Epithelial cell of esophagus (primary cell): ENCODE measurements at places on chromosomes 13 and 19.

- no peak for DNase-seq
Measured at GRCh38 chr19:33879818-33880575, 83.3 kb downstream of the KCTD15 start.

DNA sequence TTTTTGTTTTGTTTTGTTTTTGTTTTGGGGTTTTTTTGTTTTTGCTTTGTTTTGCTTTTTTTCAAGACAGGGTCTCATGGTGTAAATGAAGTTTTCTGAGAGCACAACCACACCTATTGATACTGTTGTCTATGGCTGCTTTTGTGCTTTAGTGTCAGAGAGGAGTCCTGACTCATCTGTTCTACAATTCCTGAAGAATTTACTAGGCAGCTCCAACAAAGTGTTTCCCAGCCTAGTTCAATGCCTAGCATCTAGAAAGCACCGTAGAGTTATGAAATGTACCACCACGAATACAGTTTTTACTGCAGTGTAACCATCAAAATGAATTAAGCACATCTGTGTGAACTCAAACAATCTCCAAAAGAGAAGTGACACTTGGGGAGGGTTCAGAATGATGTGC, 21.2 kb downstream of the SAFB start:
- DNase-seq, result no peak

DNA sequence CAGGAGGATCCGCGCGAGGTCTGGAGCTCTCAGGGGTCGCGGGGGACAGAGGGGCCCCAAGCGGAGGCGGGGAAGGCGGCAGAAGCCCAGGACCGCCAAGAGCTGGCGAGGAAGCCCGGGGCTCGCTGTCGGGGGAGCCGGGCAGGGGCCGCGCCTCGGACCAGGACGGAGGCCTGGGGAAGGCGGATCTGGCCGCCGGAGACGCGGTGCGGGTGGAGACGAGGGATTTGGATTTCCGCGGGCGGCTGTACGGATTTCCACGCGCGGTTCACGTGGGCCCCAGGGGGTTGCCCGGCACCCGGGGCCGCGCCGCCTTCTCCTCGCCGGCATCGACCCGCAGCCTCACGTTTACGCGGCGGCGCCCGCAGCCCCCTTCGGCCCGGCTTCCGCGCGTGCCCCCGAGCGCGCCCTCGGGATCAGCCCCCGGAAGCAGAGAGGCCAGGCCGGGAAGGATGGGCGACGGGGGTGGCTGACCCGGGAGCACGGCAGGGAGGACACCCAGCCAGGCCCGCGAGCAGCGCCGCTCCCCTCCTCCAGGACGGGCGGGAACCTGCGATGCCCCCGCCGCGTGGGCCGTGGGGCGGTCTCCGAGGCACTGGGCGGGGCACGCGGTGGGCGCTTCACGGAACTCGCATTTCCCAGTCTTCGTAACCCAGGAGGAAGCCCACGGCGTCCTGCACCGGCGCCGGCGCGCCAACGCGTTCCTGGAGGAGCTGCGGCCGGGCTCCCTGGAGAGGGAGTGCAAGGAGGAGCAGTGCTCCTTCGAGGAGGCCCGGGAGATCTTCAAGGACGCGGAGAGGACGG, 4.7 kb downstream of the F7 start:
- no peak for DNase-seq

DNA sequence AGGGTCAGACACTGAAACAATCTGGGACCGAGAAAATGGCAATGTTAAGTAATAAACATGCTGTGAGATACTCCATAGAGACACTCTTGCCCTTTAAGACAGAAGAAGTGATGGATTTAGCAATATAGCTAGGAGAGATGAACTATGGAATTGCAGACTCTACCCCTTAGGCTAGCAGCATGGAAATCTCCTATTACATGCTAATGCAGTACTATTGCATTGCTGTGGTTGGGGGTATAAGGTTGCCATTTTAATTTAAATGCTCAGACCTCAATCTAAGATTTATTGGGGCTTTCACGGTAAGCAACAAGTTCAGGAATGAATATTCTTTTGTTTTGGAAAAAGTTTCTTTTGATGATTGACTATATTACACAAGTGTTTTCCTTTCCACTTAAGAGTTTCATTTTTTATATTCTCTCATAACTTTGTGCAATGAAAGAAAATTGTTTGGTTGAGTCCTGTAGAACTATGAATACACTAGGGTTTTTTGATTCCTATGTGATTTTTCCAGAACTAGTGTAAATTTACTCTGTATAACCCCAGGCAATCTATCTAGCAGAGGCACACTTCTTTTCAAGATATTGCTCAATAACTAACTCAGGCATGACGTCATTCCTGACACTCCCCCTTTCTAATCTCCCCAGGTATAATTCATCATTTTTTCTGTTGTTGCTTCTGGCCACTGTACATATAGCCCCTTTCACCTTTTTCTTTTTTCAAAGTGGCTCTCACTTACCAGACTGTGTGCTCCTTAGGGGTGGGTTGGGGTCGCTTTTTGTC, 394.7 kb upstream of the KLF12 start:
- peak; percentile 75 for DNase-seq

- DNase-seq, result no peak
Measured at GRCh38 chr13:112052213-112052612, 14.7 kb upstream of the SOX1 start.

DNA sequence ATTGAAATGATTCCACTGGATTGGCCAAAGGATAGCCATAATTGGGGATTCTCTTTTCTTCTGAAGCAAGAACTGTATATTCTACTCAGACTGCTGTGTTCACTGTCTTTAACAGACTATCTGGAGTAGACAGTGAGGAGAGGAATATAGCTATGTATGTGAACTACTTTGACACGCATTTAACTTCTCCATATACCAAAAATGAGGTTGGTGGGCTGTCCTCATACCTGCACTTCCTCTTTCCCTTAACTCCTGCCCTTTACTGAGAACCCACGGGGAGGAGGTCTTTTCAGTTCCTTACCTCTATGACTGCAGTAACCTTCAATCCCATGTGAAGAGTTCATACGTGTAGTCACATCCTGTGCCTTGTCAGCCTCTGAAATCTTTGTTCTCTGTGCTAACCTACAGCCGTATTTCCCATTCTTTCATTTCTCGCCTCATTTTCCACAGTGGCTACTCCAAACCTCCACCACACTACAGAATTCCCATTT, 305.8 kb downstream of the MTUS2 start:
- DNase-seq, result no peak
